ENCODE measurements at places on chromosomes 5 and 9. TPM values are rescaled to one million over a fixed set of nuclear protein-coding genes. Genes with fewer than 3 reads are reported as not detected.

The ZNF782 gene
- total RNA-seq: 3.6 TPM

The LCN6 gene
- not detected for total RNA-seq

The TOR1A gene
- 57.8 TPM for total RNA-seq

The IL5 gene
- total RNA-seq: not detected

The FABP6 gene
- not detected for total RNA-seq

The PAEP gene
- not detected for total RNA-seq

The ZDHHC12 gene
- 31.1 TPM for total RNA-seq

The GCNT4 gene
- total RNA-seq: not detected

The CXCL14 gene
- total RNA-seq: not detected

The C9 gene
- 0.44 TPM for total RNA-seq

The CDC42SE2 gene
- total RNA-seq: 21.2 TPM

The PTPN3 gene
- not detected for total RNA-seq

The SWI5 gene
- total RNA-seq: 21.2 TPM

The FBN2 gene
- total RNA-seq: 57.4 TPM

The CCL27 gene
- total RNA-seq: not detected

The ZNF462 gene
- 27.0 TPM for total RNA-seq

The DNM1 gene
- total RNA-seq: 2.9 TPM

The PRR16 gene
- total RNA-seq: 2.3 TPM

The PCDHA1 gene
- not detected for total RNA-seq

All from endothelial cell of umbilical vein (primary cell).